HT-29 (cell line): ENCODE measurements at places on chromosomes 11 and 22. TPM values are rescaled to one million over a fixed set of nuclear protein-coding genes. Genes with fewer than 3 reads are reported as not detected.

Gene TMEM86A
- total RNA-seq, result 3.1 and 5.6 TPM in 2 replicates

GRCh38 chr11:73381589-73381988 is 5.4 kb downstream of the RELT start:
- no peak for DNase-seq

Gene CYP2D6
- 2.6 and 2.8 TPM in 2 replicates for total RNA-seq

Gene NAA40
- 14.9 and 20.0 TPM in 2 replicates for total RNA-seq

Gene CCT8L2
- total RNA-seq, result not detected in 2 replicates

Gene KDM2A
- 49.3 and 59.9 TPM in 2 replicates for total RNA-seq

DNA sequence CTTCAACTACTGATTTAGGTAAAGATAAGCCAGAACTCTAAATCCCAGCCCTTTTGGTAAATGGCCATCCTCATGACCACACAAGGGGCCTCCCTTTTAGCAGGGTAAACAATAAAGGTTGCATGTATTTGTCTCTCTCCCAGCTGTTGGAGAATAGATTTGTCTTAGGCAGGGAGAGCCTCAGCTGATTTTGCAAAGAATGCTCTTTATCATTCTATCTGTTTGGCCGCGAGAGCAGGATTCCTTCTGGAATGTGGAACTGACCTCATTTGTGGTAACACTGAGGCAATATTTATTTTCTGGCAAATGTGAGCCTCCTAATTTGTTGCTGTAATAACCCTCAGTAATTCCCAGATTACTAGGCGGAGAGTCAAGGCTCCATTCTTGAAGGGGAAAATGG is 15.3 kb downstream of the PTS start:
- DNase-seq, result no peak
